ENCODE measurements at places on chromosomes 7 and 10.

GRCh38 chr7:154844955-154845354, 158.0 kb downstream of the PAXIP1 start:
- DNase-seq: no peak

- no peak for DNase-seq
Measured at GRCh38 chr7:28581351-28581750, 169.0 kb downstream of the CREB5 start.

DNA sequence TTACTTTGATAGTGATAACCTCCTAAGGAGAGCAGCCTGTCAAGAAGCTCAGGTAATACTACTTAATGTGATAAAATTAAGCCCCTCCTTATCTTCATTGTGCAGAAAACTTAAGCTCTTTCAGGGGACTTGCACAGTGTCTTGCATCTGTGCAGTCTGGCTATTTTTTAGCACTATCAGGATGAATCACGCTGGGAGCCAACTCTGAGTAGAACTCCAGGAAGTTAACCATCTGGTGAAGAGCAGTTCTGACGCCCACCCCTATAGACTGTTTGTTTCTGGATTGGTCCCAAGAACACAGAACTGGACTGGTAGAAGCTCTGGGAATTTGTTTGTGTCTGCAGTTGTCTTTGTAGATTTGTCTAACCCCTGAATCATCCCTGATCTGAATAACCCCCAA, 41.9 kb downstream of the AGK start:
- DNase-seq: no peak

DNA sequence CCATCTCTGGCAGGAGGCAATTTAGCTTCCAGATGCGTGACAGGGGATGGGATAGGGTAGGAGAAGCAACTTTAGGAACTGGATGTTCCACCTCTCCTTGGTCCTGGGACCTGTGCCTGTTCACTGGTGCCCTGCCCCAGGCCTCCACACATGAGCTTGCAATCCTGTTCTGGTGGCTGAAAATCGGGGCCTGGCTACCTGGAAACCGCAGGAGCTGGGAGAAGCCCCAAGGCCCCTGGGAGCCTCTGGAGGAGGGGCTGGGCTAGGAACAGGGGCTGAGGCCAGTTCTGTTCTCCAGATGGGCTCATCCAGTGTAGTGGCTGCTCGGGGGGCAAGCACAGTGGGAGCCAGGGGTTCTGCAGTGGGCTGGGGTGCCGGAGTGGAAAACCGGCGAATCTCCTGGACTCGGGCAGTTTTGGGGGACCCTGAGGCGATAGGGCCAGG, 5.3 kb upstream of the MYOZ1 start:
- no peak for DNase-seq

- DNase-seq: no peak
Measured at GRCh38 chr10:96889415-96890171, 57.5 kb downstream of the LCOR start.

DNA sequence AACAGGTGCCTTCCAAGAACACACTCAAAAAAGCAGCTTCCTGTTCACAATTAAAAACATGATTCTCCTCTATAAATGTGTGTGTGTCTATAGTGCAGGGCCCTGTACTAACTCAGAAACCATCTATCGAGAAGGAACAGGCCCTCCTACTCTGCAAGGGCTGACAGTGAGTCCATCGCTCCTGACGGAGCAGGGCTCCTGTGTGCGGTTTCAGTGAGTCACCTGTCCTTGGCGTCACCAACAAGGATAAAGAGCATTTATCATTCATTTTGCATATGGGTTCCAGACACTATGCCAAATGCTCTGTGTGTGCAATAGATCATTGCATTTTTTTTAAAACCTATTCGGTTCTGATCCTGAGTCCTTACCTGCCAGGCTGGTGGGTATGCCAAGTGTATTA, 63.7 kb downstream of the TACC2 start:
- DNase-seq: no peak

- DNase-seq: no peak
Measured at GRCh38 chr7:135388616-135389015, 121.3 kb downstream of the CNOT4 start.

- DNase-seq: no peak
Measured at GRCh38 chr7:157975401-157976372, 611.9 kb downstream of the PTPRN2 start.

GRCh38 chr10:69736886-69737641, 64.6 kb upstream of the COL13A1 start:
- DNase-seq: no peak

DNA sequence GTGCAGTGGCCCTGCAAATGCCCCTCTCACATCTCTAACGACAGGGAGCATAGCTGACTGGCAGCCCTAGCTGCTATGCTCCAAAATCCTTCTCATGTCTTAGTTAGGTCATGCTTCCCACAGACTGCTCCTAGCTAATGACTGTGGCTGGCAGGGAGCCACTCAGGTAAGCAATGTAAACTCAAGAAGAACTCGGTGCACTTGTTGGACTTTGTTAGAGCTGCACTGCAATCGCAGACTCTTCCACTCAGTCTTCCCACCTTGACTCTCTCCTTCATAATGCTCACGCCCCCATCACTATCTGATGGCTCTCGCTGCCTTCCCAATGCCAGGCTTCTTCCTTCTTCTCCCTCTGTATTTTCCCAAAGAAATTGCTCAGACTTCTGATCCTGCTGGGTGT, 24.0 kb downstream of the OR9A2 start:
- DNase-seq: no peak

GRCh38 chr10:63596924-63597323, 75.7 kb downstream of the REEP3 start:
- DNase-seq: no peak

DNA sequence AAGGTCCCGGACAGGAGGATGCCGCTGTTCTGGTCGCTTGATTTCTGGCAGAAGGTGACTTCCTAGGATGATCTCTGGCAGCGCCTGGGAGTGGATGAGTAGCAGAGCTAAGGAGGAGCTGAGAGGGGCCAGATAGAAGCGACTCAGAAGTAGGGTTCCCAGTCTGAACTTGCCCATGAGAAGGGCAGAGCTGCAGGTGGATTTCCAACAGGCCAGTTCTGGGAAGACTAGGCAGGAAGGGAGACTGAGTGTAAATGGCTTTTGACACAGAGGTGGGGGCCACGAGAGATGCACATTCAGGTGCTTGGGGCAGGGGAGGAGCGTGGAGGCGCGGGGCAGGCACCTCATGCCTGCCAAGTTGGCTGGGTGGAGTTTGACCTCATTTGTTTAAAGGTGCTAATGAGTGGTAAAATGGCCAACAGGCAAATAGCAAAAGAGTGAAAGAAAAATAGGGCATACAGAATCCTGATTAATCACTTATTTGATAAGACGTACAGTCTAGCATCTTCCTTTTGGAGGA, 58.8 kb downstream of the SHH start:
- DNase-seq: no peak

DNA sequence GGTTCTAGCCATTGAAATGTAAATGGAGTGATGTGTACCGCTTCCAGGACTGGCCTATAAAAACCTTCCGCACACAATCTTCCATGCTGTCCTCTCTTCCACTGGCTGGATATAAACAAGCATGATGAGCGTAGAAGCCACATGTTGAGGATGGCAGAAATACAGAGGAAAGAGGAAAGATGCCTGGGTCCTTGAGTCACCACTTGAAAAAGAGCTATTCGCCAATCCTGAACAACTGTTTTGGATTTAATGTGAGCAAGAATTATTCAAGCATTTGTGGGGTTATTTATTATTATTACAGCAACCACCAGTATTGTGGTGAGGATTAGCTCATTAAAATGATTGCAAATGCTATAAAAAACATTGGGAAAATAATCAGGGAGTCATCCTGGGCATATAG, 45.8 kb upstream of the PLXNA4 start:
- DNase-seq: no peak

- DNase-seq: peak; percentile 71
Measured at GRCh38 chr10:70363971-70364771, 18.3 kb downstream of the LRRC20 start.

GRCh38 chr10:105956550-105956949, 1208.0 kb downstream of the SORCS1 start:
- no peak for DNase-seq

- no peak for DNase-seq
Measured at GRCh38 chr7:43018446-43018845, 86.3 kb downstream of the MRPL32 start.

GRCh38 chr7:139159900-139160675, 50.6 kb upstream of the ZC3HAV1 start:
- DNase-seq: no peak

DNA sequence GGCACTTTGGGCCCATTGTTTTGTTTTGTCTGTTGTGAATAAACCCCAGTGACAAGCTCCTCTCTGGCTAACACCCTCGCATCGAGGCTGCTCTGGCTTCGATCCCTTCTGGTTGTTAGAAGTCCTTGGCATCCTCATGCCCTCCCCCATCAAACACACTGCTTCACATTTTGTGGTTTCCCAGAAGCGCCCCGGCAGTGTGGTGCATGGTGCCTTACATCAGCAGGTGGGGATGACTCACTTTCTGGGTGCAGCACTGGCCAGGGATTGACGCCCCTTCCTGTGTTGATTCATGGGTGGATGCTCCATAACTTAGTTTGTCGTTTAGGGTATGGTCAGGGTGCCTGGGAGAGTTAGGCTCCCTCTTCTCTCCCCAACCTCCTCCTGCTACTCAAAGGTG, 51.4 kb downstream of the PLPP4 start:
- DNase-seq: no peak

DNA sequence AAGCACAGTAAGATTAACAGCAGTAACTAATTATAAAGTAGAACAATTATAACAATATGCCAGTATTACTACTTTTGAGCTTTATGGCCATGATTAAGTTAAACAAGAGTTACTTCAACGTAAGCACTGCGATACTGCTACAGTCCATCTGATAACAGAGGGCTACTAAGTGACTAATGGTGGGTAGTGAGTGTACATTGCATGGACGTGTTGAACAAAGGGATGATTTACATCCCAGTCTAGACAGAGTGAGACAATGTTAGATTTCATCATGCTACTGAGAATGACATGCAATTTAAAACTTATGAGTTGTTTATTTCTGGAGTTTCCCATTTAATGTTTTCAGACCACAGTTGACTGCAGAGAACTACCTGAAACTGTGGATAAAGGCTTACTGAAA, 45.6 kb downstream of the TPST1 start:
- no peak for DNase-seq

DNA sequence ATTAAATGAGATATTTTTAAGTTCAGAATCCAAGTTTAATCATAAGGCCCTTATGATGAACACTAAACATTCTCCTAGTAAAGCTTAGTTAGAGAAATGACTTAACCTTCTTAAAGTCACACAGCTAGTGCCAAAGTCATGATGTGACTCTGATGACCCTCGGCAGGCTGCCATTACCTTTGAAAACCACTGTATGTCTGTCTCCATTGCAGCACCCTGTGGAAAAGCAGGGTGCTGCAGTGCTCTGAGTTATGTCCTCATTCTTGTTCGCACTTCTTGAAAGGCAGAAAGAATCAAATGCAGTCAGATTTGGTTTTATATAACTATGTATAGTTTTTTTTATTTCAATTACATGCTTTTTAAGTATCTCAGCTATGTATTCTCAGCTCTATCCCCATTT, 105.0 kb downstream of the PHTF2 start:
- no peak for DNase-seq

DNA sequence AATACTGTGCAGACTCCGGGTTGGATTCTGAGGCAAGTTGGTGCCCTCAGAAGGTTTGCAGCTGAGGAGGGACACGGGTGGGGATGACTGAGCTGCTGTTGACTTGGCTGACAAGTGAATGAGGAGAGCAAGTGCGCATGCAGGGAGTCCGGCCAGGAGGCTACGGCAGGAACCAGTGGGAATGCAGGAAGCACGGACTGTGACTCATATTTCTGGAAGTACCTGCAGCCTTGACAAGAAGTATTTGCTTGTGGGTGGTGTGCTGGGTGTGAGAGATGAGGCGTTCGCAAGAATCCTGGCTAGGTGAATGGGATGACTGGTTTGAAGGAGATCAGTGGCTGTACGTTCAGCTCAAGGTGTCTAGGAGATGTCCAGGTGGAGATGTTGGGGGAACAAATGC, 30.8 kb upstream of the FXYD4 start:
- DNase-seq: no peak

DNA sequence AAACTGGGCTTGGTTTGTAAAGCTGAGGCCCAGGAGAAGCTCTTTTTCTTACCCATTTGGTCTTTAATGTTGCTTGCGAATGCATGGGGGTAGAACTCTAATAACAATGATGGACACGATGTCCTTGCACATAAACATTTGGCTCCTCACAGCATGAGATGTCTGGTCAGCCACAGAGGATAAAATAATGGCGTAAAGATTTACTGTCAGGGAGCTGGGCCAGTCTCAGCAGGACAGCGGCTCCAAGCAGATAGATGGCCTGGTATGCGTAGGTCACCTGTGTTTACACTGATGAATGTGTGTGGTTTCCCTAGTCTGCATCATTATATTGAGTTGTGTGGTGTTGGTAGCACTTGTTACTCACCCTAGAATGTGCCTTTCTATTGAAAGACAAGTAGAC, 537.4 kb downstream of the CNTNAP2 start:
- DNase-seq: no peak

GRCh38 chr10:68560186-68560942, at the start of gene TET1:
TET1 (plus strand) TSS chr10:68560337; CDS start chr10:68572339, 12,002 bp downstream.
- DNase-seq: no peak

DNA sequence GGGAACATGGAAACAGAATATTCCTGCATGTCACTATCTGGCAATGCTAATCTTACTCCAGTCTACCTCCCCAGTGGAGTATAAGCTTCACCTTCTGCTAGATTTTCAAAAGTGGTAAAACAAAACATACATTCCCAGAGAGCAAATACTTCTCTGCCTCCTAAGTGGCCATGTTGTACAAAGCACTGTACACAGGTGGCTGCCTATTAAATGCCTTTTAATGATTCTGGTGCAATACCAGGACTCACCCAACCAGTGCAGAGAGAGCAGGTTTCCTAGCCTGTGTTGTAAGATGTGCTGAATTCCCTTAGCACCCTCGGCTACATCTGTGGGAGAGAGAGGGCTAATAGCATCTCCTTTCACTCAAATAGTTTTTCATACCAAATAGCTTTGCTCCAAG, 684.3 kb upstream of the NRP1 start:
- DNase-seq: no peak

- no peak for DNase-seq
Measured at GRCh38 chr10:75994357-75995040, 563.1 kb downstream of the LRMDA start.

GRCh38 chr7:67754651-67755050, 758.0 kb downstream of the TYW1 start:
- no peak for DNase-seq

GRCh38 chr7:158818325-158819213, 10.7 kb downstream of the ESYT2 start:
- peak; percentile 49 for DNase-seq

DNA sequence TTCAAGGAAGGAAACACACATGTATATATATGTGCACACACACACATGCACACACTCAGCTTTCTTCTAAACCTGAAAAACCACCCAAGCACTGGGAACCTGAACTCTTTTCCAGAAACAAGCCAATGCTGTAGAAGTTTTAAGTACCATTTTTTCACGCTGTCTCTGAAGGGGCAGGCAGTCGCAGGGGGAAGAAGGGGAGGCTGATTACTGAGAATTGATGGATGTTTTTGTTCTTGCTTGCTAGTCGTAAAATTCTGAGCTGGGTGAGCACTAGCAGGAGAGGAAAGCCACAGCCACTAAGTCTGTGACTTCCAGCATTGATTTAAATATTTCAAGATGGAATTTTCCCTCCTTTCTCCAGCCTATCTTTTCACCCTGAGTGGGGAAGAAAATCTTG, 391.8 kb downstream of the CALN1 start:
- no peak for DNase-seq

Measured in stimulated activated CD8-positive, alpha-beta memory T cell treated with anti-CD3 and anti-CD28 coated beads, Interleukin-7, amount 100 ng/mL, for 1 hour (primary cell).